HCT116 (cell line): ENCODE measurements at places on chromosomes 3 and 15. TPM values are rescaled to one million over a fixed set of nuclear protein-coding genes. Genes with fewer than 3 reads are reported as not detected.

The ISG20 gene
- total RNA-seq, result 11.0 TPM

The ROPN1 gene
- total RNA-seq, result not detected

The CX3CR1 gene
- 0.10 TPM for total RNA-seq

The TGM5 gene
- total RNA-seq, result not detected

The ELP6 gene
- total RNA-seq, result 38.8 TPM

The TMC3 gene
- total RNA-seq, result not detected

DNA sequence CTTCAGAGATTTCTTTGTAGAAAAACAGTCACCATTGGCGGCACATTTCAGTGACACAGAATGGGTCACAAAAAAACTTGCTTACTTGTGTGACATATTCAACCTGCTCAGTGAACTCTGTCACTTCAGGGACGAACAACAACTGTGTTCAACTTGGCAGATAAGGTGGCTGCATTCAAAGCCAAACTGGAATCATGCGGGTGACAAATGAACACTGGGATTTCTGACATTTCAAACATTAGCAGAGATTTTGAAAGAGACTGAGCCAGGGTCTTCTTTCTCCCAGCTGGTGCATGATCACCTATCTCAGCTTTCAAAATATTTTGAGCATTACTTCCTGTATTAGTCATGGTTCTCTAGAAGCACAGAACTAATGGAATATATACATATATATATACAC lies 1.9 kb upstream of the EID1 start:
- no peak for DNase-seq

DNA sequence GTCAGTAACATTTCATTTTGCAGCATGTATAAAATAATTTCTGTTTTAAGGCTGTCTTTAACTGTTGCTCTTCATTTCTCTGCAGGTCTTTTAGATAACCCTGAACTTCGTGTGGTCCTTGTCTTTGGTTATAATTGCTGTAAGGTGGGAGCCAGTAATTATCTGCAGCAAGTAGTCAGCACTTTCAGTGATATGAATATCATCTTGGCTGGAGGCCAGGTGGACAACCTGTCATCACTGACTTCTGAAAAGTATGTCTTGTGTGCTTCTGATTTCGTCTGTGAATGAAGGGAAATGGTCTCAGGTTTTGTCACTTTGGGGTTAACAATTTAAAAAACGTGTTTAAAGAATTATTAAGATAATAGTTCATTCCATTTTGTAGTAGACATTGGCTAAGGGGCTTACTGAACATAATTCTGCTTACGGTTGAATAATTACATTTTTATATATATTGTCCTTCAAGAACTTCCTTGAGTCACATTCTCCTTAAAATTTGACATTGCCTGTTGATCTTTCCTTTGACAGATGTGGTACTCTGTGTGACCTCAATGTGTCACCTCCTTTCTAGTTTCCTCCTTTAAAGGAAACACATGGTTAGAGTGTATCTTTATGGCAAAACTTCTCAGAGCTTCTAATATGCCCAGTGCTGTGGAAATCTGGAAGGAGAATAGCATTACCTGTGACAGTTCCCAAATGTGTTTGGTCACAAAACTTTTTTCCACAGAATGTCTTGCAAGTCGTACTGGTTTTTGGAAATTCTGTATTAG lies 26.3 kb downstream of the FBXO22 start:
- no peak for DNase-seq

DNA sequence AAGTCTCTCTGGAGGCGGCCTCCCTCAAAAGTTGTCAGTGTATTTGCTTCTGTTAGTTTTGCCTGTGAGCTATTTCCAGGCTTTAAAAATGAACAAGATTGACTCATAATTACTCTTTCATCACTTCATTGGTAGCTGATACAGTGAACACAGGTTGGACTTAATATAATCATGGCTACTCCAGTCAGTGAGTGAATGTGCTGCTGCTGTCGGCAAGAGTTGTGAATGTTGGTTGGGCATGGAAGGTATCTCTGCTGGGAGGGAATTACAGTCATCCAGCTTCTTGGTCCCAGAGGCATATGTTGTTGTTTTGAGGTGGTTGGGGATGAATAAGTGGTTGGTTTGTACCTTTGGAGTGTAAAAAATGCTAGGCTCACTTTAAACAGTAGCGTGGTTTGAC lies 11.5 kb downstream of the TCF12 start:
- no peak for DNase-seq

DNA sequence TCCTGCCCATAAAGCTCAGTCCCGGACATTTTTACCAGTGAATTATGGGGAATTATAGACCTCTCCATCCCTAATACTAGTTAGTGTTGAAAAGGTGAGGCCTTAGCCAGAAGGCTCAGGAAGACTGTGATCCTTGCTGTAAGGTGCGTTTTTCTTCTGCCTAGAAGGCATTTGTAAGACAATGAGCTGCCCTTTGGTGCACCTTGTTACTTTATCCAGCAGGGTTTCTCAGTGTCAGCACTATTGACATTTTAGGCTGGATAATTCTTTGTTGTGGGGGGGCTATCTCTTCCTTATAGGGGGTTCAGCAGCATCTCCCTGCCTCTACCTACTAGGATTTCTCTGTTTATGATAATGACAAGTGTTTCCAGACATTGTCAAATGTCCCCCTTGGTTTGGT lies 108.1 kb upstream of the ABHD17C start:
- DNase-seq, result no peak

DNA sequence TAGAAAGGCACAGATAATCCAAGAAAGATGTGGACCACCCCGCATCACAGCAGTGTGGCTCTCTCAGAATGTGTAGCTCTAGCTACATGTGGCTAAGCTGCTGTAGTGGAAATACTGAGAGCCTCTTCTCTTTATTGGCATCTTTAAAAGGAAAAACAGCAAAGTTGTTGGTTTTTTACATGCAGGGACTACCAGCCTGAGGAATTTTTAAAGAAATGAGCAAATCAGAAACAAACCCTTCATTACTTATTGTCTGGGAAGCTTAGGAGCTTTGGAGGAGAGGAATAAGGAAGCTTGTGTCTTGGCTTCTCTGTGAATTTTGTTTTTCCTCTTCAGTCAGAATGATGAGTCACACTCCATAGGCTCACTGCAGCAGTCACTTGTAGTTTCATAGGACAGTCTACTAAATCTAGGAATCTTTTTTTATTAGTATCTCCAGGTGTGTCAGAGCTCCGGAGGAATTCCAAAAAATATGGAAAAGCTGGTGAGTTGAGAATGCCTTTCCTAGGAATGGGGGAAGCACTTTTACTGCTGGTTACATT lies 27.5 kb downstream of the POLG start:
- DNase-seq, result no peak

- no peak for DNase-seq
Observed at GRCh38 chr3:126136428-126137220, 43.8 kb downstream of the ALDH1L1 start.

DNA sequence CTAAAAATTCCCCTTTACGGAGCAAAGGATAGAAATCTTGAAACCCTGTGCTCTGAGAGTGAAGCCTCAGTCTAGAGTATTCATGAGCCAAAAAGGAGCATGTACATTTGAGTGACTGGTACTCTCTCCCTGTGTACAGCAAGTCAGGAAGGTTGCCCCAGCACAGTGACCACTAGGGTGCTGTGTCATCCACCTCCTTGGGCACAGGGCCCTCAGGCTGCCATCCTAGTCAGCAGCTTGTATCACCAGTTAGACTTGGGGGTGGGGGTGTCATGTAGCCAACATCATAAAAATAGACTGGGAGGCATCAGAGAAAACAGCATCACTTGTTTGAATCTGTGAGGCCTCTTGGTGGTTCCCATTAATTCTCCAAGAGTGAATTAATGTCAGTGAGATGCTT lies 12.0 kb downstream of the NME9 start:
- DNase-seq, result no peak

DNA sequence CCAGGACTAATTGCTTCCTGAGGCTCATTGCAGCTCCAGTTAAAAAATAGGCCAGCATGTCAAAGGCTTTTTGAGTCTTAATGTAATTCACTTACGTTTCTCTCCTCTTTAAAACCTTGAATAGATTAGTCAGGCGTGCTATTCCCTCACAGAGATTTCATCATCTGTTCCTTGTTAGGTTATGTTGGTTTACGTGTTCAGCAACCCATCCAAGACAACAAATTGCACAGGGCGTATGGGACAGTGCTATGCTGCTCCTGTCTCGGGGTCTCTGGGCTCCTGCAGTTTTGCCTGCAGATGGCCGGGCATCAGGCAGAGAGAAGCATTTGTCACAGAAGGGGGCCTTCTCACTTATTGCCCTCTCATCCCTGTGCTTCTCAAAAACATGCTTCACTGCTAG lies 117.1 kb downstream of the CHDH start:
- no peak for DNase-seq

- no peak for DNase-seq
Observed at GRCh38 chr3:52874864-52875587, 22.3 kb downstream of the STIMATE start.

DNA sequence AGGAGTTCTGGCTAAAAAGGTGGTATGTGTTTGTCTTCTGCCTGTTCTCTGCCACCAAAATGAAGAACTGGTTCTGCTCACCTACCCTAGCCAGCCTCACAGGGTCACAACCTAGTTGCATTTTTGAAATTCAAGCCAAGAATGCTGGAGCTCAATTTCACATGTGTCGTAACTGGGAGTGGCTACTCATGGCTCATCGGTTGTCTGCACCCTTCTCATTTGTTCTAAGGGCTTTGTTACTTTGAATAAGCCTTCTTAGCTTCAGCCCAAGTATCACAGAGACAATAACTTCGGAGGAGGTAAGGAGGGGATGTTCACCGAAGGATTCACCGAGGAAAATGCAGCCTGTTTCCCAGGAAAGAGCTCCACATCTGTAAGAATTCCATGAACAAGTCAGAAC lies 134.3 kb upstream of the RARB start:
- DNase-seq, result no peak

GRCh38 chr3:11284011-11284410 lies 11.8 kb downstream of the ATG7 start:
- no peak for DNase-seq

DNA sequence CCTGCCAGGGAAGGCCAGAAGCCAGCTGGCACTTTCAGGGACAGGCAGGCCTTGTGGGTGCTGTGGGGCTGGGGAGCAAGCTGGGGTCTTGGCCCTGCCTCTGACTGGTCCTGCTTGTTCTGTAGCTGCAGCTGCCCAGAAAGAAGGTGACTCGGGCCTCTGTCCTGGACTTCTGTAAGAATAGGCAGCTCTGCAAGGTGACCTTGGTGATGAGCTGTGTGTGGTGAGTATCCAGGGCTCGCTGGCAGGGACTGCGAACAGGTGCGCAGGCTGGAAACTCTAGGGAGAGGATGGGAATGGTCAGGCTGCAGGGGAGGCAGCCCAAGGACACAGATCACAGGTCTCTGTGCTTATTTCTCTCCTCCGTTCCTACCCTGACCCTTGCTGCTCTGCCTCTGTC lies 31.2 kb downstream of the SLC22A14 start:
- no peak for DNase-seq

GRCh38 chr15:59521443-59521842 lies 83.5 kb downstream of the FAM81A start:
- no peak for DNase-seq

DNA sequence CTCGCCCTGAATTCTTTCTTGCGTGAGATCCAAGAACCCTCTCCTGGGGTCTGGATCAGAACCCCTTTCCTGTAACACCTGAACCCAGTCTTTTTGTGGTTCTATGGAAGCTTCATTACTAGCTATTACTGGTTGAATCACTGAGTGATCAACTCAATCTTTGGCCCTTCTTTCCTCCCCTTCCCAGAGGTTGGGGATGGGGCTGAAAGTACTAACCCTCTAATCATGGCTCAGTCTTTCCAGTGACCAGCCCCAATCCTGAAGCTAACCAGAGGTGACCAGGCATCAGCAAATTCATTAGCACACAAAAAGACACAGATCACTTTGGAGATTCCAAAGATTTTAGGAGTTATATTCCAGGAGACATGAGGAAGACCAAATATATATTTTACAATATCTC lies 39.5 kb downstream of the HERC1 start:
- no peak for DNase-seq

GRCh38 chr15:32657198-32657883 lies 15.8 kb downstream of the SCG5 start:
- DNase-seq, result no peak

GRCh38 chr15:100645671-100646070 lies 43.3 kb downstream of the ASB7 start:
- no peak for DNase-seq

DNA sequence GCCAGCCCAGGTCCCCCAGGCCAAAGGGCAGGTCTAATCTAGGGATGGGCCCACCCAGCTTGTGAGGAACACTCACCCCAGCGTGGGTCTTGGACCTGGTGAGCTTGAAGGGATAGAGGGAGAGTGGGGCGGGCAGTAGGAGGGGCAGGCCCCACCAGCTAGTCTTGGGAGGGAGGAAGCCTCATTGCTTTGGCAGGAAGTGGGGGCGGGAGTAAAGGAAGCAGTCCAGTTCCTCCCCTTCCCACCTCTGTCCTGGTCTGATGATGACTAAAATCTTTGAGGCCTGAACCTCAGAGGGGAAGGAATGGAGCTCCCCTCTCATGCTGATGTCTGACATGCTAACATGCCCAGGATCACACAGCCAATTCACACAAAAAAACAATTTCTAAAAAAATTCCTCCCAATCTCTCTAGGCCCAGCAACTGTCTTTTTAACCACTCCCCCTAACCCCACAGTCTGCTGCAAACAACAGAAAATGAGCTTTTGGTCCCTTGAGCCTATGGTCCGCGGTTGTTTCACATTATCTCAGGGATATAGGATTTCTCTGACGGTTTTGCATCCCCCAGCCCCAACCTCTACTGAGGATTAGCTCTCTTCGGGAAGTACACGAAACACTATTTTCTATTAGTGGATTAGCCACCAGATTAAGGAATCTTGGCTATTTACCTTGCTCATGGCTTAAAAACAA lies 30.7 kb upstream of the DUSP7 start:
- DNase-seq, result no peak

DNA sequence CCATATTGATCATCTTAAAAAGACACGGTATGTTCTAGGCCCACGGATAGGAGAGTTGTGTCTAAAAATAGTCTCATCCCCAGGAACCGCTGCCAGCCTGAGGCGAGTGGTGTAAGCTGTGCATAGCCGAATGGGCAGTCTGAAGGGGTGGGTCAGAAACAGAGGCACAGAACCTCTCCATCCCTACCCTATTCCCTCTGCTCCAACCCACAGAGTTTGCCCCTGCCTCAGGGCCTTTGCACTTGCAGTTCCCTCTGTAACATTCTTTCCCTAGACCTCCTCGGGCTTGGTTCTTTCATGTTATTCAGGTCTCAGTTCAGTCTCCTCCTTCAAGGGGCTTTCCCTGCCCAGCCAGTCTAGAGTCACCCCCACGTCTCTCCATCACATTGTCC lies 4.8 kb downstream of the SCN5A start:
- no peak for DNase-seq

- no peak for DNase-seq
Observed at GRCh38 chr3:101817992-101818391, 31.3 kb upstream of the NFKBIZ start.

GRCh38 chr3:108940166-108940565 lies 13.5 kb downstream of the GUCA1C start:
- DNase-seq, result no peak
